Cardiac septum (tissue), 1 donor: ENCODE measurements at places on chromosomes 16 and 17. TPM values are rescaled to one million over a fixed set of nuclear protein-coding genes. Genes with fewer than 3 reads are reported as not detected.

Gene ZNF689
- total RNA-seq = 4.9 TPM

Gene CCL2
- 42.3 TPM for total RNA-seq

Gene CCL16
- total RNA-seq = not detected

GRCh38 chr16:2317231-2318020 lies 23.1 kb downstream of the ABCA3 start:
- DNase-seq = no peak

DNA sequence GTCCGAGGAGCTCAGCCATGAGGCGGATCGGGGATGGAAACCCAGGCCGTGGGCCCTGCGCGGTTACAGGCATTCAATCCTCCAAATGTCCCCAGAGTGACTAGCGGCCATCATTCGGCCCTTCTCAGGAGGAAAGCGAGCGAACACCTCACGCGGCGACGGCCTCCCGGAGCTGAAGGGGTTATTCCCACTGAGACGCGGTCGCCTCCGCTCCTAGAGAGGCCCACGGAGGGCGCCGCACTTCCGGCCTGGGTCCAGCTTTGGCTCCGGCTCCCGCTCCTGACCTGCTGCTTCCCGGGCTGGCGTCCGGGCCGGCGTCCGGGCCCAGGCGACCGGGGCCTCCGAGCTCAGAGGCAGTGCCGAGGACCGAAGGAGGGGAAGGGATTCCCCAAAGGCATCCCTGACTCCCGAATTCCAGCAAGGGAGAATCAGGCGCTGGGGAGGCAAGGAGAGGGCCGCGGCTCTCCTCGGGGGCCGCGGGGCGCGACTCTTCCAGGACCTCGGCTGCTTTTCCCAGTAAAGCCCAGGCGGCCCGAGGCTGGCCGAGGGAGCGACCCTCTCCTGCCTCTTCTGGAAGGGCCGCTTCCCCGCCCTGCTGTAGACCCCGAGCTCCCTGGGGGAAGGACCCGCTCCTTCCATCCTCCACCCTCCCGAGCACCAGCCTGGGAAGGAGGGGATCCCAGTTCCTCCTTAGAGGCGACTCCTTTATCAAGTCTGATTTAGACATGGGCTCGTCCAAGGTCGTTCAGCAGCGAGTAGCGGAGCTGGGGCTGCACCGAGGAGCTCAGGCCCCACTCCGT lies 18.6 kb upstream of the ZNF629 start:
- peak; percentile 93 for DNase-seq

GRCh38 chr17:73911726-73912372 lies 267.6 kb upstream of the SDK2 start:
- no peak for DNase-seq

DNA sequence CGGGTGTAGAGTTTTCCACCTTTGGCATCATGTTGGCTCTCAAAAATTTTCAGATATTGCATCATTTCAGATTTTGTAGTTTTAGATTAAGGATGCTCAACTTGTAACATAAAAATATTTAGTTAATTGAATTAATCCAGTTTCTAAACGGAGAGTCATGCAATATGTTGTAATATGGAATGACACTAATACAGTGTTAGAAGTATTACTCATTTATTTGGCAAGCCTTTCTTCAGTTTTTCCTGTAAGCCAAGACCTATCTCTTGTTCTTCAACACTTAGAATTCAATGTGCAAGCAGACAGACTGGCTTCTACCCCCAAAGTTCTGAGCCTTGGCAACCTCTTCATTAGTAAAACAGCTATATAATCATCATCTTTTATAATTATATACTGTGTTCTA lies 985.0 kb upstream of the GOT2 start:
- no peak for DNase-seq

DNA sequence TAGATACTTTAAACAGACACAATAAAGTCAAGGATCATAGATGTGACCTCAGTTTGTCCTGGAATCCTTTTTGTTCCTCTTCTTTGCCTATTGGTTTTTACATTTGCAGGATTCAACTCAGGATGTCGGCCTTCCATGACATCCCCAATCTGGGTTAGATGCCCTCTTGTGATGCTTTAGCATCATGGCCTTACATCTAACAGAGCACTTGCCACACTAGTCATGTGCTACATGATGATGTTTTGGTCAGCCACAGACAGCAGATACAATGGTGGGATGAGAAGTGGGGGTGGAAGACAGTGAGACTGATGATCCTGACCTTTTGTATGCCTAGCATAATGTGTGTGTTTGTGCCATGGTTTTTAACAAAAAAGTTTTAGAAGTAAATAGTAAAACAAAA lies 1.8 kb upstream of the SYNRG start:
- DNase-seq = no peak
